ENCODE measurements at places on chromosomes 5 and 9.

DNA sequence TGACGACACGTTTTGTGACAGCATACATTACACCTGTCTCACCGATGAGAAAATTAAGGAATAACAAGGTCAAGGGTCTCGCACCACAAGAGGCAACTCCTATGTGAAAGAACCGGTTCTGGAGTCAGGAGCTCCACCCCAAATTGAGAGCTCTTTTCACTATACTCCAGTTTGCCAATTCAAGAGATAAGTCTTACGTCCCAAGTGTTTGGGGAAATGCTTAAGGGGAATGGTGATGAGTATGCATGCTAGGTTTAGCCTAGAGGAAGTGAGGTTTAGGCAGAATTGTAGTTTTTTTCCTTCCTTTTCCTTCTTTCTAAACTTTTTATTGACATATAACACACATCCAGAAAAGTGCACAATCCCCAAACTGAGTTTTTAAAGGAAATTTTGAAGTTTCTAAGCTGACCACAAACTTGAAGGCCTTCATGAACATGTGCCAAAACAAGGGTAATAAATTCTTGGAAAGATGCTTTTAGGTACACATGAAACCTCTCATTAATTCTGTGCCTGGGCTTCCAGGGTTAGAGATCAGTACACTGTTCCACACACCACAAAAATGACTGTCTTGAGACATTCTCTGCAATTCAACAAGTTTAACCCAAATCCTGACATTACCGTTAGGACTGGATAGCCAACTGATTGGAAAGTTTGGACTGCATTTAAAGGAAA is 127.6 kb upstream of the SLC1A3 start:
- no peak for DNase-seq

- no peak for DNase-seq
Observed at GRCh38 chr9:12516573-12516972, 176.6 kb upstream of the TYRP1 start.

GRCh38 chr9:115289757-115290208 is 171.8 kb upstream of the TNC start:
- DNase-seq = no peak

DNA sequence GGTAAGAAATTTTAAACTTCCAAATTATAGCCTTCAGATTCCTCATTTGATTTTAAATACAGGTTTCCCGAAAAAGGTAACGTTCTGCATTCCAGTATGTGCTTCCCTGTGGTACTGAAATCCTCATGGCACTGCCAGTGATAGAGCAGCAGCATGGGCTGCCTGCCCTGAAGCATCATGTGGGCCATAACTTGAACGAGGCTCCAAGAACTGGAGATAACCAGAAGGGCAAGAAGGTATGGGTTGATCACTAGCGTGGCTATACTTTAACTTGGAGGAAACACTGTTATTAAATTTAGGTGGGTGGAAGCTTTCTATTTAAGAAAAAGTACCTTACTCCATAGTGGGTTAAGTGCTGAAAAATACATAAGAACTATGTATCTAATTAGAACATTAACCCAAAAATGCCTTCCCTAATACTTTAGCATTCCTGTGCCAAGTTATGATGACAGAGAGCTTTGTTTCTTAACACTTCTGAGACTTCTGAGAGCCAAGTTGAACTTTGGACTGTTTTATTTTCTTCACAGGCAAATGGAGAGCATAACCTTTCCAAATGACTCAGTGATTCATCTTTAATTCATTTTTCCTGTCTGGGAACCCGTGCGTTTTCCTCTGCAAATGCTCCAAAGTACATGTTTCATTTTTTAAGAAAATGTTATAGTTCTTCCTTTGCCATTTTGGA is 191.5 kb upstream of the GNA14 start:
- DNase-seq = peak; percentile 75

GRCh38 chr9:131271506-131271931 is 4.8 kb downstream of the FAM78A start:
- DNase-seq = no peak

- no peak for DNase-seq
Observed at GRCh38 chr9:84238652-84239051, 101.9 kb downstream of the SLC28A3 start.

- no peak for DNase-seq
Observed at GRCh38 chr9:37454238-37454637, 11.0 kb downstream of the ZBTB5 start.

GRCh38 chr9:35822926-35823325 is 5.6 kb downstream of the FAM221B start:
- peak; percentile 7 for DNase-seq

DNA sequence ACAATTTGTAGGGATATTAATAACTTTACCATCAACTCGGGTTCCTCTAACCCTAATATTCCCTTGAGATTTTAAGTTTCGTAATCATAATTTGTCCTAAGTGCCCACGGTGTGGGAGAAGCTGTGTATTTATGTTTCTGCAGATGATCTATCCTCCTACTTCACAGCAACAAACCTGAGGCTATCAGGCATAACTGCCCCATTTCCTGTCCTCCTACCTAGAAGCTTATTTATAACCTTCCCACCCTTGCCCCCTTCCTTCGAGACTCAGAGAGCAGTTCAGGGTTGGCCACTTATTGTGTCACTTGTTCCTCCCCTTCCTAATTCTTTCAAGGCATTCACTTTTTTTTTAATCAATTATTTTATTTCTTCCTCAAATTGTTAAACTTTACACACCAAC is 29.6 kb upstream of the LCP2 start:
- DNase-seq = no peak

DNA sequence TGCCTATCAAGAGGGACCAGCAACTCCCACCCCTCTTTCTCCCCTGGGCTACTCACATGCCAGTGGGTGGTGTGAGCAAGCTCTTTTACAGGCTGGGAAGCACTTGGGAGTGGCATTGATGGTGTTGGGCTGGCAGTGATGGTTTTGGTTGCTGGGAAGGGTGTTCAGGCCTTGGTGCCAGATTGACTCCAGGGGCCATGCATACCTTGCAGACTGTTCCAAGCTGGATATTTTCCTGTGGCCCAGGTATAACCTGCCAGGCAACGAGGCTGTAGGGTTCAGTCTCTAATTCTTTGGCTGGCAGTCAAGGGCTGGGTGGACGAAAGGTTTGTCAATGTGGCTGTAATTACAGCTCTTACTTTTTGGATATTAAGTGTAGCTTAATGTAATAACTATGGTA is 177.3 kb downstream of the MACROH2A1 start:
- no peak for DNase-seq

- DNase-seq = no peak
Observed at GRCh38 chr5:175642998-175643397, 14.9 kb upstream of the HRH2 start.
